Transverse colon (tissue), 4 donors: ENCODE measurements at places on chromosomes 11 and 22. TPM values are rescaled to one million over a fixed set of nuclear protein-coding genes. Genes with fewer than 3 reads are reported as not detected.

The CHRDL2 gene
- 20.9 TPM for total RNA-seq

The CYTH4 gene
- total RNA-seq = 1.4 TPM

The FADS3 gene
- total RNA-seq = 42.0 TPM

The MS4A6A gene
- 0.75 TPM for total RNA-seq

The VPREB1 gene
- total RNA-seq = not detected

The MRGPRF gene
- total RNA-seq = 22.5 TPM

The NPTXR gene
- total RNA-seq = 1.1 TPM

The MS4A1 gene
- total RNA-seq = 32.2 TPM

The C11orf42 gene
- not detected for total RNA-seq

The MAPK8IP1 gene
- total RNA-seq = 1.9 TPM

The OR4D6 gene
- total RNA-seq = not detected

The MS4A15 gene
- not detected for total RNA-seq

The SOX6 gene
- 22.7 TPM for total RNA-seq

The MCAT gene
- 22.9 TPM for total RNA-seq

The TSGA10IP gene
- total RNA-seq = not detected

The OR5J2 gene
- total RNA-seq = not detected

The C22orf31 gene
- not detected for total RNA-seq

The NELL1 gene
- total RNA-seq = 0.27 TPM

The SMTNL1 gene
- total RNA-seq = not detected

The AIFM3 gene
- total RNA-seq = 112 TPM

The LDHAL6A gene
- total RNA-seq = not detected

The SGSM1 gene
- total RNA-seq = 4.9 TPM

The MUC2 gene
- total RNA-seq = 903 TPM

The GANAB gene
- total RNA-seq = 129 TPM

The PLEKHA7 gene
- total RNA-seq = 117 TPM

The CCDC90B gene
- 40.6 TPM for total RNA-seq

The OR52H1 gene
- not detected for total RNA-seq

The OR56A1 gene
- not detected for total RNA-seq

The HTR3B gene
- total RNA-seq = not detected

The MIOX gene
- total RNA-seq = not detected

The TREH gene
- total RNA-seq = not detected

The APOBEC3H gene
- total RNA-seq = not detected

The MS4A4A gene
- total RNA-seq = 23.8 TPM

The JHY gene
- total RNA-seq = 5.2 TPM

The ROBO4 gene
- total RNA-seq = 6.7 TPM

The KRTAP5-1 gene
- total RNA-seq = not detected

The TEAD1 gene
- total RNA-seq = 214 TPM

The SLC25A1 gene
- total RNA-seq = 146 TPM

The HOATZ gene
- total RNA-seq = not detected

The FGF4 gene
- total RNA-seq = not detected

The OR51D1 gene
- total RNA-seq = not detected

The CHID1 gene
- total RNA-seq = 38.8 TPM

The OR52A1 gene
- total RNA-seq = not detected

The EXPH5 gene
- 26.4 TPM for total RNA-seq

The RBMXL2 gene
- not detected for total RNA-seq

The PGR gene
- 1.1 TPM for total RNA-seq

The PLEKHB1 gene
- 23.5 TPM for total RNA-seq

The KCNK4 gene
- total RNA-seq = not detected

The CHADL gene
- total RNA-seq = 3.0 TPM

The C11orf52 gene
- not detected for total RNA-seq

The UPK3A gene
- not detected for total RNA-seq

The DBX1 gene
- total RNA-seq = not detected

The LGR4 gene
- total RNA-seq = 28.7 TPM

The LRP5 gene
- total RNA-seq = 82.9 TPM

The FREY1 gene
- total RNA-seq = not detected

The CLDN5 gene
- 72.9 TPM for total RNA-seq

The KCNJ11 gene
- 1.3 TPM for total RNA-seq

The NECTIN1 gene
- 11.0 TPM for total RNA-seq

The RFPL3 gene
- not detected for total RNA-seq

The FXYD6 gene
- 55.4 TPM for total RNA-seq
